ENCODE measurements at places on chromosomes 5 and 9.

DNA sequence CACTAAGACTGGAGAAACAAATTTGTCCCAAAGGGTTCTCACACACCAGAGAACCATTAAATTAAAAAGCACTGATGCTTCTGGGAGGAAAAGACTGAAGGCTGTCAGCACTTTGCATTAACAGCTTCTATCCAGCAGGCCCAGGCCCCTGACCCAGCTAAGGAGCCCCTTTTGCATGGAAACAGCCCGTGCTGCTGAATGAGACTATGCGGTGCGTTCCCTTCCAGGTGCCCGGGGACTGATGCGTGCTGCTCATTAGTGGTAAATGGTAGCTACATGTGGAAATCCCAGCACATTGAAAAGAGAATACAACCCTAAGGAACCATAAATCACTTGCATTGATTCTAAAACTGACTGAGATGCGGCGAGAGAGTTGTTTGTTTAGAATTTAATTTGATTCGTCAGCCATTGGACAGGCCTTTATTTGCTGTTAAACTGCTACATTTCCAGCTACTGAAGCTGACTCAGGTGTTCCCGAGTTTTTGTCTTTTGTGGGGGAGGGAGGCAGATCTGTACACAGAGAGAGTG is 351.0 kb upstream of the SLC24A2 start:
- DNase-seq = no peak

DNA sequence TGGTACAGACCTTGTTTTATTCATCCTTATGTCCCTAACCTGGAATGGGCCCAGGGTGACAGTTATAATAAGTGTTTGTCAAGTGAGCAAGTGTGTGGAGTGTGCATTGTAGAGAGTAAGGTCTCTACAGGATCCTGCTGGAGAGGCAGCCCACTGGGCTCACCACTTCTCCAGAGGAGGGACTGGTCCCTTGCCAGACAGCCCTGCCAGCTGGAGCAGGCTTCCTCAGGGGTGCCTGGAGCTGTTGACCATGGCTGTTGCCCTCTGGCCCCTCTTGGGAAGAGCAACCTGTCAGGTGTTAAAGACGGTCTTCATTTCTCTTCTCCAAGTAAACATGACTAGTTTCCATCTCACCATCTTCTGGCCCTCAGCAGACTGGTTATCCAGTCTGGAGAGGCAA is 20.0 kb downstream of the IRF1 start:
- no peak for DNase-seq

DNA sequence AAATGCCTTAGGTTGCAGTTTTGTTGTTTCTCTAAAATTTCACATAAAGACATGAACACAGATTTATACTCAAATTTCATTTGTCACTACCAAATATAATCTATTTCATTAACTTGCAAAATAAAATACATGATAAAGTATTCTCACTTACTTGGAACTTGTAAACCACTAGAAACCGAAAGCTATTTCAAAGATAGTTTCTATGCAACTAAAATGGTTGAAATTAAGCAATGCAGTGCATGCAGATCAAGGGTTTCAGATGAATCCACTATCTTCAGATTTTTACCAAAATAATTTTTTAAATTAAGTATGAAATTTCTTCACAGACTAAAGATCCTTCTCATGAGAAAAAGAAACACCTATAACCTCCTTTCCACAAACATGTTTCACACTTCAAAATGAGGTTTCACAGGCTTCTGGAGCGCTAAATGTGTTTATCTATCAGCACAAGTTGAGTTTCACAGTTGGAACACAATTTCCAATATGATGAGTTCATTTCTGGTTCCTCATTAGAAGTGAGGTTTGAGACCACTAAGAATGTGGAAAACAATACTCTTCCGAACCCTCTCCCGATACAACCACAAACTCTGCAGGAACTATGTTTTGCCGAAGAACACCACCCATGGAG is 63.9 kb downstream of the EPB41L4A start:
- DNase-seq = no peak

DNA sequence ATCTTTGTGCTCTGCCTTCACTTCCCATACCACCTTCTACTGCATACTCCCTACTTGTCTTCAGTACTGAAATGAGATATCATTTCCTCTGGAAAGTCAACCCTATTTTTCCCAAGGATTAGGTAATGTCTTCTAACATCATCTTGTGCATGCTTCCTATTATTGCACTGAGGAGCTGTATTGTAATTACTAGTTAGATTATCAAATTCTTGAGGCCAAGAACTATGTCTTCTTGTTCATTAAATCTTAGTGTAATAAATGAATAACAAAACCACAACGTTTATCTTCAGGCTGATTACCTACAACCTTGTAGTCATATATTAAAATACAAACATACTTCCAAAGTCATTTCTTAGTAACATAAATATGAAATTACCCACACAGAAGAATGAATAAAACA is 87.9 kb upstream of the POU5F2 start:
- no peak for DNase-seq

- no peak for DNase-seq
Observed at GRCh38 chr9:121133104-121133816, 58.5 kb downstream of the CNTRL start.

DNA sequence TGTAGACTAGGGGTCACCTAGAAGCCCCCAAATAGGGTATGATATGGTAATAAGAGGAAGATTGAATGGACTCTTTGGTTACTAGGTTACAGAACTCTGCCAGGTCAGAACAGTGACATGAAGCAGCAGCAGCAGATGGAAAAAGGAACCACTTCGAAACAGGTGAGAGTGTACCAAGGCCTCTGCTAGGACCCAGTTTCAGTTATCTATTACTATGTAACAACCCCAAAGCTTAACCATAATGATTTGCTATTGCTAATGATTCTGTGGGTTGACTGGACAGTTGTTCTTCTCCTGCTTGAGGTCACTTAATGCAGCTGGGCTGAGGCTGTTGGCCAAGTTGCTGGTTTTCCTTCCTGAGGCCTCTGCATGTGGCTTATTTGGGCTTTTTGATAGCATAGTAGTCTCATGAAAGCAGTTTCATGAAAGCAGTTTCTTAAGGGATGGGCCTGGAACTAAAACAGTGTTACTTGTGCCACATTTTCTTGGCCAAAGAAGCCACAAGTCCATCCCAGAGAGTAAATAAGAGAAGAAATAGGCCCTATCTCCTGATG is 17.6 kb downstream of the C9orf43 start:
- no peak for DNase-seq

DNA sequence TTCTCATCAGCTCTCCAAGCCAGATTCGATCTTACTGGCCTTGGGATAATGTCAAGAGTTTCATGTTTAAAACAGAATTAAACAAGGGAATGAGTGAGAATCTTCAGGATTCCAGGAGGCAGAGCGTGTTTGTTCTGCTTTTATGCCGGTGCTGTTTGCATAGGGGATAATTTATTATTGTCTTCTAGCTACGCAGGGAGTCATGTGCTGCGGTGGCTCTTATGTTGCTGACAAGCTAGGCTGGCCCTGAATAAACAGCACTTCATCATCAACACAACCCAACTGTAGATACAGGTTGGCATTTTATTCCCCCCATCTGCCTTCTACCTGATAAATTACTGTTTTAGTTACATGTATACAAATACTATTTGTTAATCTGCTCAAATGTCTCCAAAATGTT is 47.1 kb upstream of the PCA3 start:
- no peak for DNase-seq

DNA sequence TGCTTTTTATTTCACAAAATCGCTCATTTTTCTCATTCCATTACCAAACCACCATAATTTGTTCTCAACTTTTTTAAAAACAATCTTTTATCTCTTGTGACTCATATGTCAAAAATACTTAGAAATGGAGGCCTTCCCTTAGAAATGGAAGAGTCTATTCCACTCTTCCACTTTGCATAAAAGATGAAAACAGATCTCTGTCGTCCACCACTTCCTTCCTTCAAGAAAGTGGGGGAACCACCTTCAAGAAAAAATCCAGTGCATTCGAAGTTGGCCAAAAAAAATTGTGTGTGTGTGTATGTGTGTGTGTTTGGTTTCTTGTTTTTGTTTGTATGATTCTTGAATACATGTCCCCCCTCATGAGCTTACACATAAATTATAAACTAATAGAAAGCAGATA is 628.8 kb upstream of the DMAC1 start:
- DNase-seq = no peak

GRCh38 chr9:82668689-82669199 is 394.2 kb downstream of the RASEF start:
- no peak for DNase-seq

- DNase-seq = peak; percentile 86
Observed at GRCh38 chr9:98108531-98109031, 10.4 kb downstream of the TRIM14 start.

- no peak for DNase-seq
Observed at GRCh38 chr9:116800885-116801284, 113.8 kb downstream of the TRIM32 start.

- DNase-seq = no peak
Observed at GRCh38 chr5:124463851-124464250, 282.6 kb downstream of the ZNF608 start.

- DNase-seq = no peak
Observed at GRCh38 chr5:130724658-130725057, 440.4 kb downstream of the HINT1 start.

DNA sequence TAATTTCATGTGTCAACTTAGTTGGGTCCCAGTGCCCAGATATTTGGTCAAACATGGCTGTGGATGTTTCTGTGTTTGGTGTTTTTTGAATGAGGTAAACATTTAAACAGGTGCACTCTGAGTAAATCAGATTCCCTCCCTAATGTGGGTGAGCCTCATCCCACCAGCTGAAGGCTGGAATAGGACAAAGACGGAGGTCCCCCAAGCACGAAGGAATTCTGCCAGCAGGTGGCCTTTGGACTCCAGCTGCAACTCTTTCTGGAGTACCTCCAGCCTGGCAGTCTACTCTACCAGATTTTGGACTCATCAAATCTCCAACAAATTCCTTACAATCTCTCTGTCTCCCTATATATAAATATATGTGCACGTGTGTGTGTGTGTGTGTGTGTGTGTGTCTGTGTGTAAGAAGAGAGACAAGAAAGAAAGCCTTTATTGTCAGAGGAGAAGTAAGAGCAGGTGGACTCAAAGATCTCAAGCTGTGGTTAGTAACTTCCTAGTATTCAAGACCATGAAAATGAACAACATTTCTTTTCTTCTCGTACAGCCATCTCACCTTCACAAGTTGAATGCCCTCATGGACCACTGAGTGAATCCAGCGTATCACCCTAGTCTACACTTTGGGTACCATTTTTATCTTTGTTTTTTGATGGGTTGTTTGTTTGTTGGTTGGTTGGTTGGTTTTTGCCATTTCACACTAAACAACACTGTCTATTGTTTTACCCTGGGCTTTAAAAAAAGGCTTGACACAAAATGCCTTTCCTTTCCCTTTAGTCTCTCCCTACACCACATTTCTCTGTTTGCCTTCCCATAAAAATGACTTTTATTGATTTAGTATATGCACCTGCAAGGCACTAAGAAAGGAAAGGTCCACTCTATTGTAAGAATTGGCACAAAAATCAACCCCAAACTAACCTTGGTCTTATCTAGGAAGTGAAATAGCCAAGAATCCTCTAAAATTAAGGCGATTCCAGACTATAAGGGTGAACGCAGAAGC is 118.7 kb downstream of the TENT4A start:
- no peak for DNase-seq

- DNase-seq = peak; percentile 52
Observed at GRCh38 chr5:135208903-135209721, 175.1 kb upstream of the PITX1 start.

- no peak for DNase-seq
Observed at GRCh38 chr9:35422346-35422745, 67.6 kb upstream of the RUSC2 start.

GRCh38 chr5:10902145-10902544 is 141.1 kb upstream of the DAP start:
- peak; percentile 35 for DNase-seq

DNA sequence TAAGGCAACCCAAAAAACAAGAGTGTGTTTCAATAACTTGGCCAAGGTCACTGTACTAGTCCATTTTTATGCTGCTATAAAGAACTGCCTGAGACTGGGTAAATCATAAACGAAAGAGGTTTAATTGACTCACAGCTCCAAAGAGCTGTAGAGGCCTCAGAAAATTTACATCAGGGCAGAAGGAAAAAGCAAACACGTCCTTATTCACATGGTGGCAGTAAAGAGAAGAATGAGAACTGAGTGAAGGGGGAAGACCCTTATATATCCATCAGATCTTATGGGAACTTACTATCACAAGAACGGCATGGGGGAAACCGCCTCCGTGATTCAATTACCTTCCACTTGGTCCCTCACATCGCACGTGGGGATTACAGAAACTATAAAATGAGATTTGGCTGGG is 64.3 kb upstream of the CAMK4 start:
- DNase-seq = no peak

GRCh38 chr9:112819635-112820496 is 69.3 kb downstream of the SNX30 start:
- peak; percentile 55 for DNase-seq

DNA sequence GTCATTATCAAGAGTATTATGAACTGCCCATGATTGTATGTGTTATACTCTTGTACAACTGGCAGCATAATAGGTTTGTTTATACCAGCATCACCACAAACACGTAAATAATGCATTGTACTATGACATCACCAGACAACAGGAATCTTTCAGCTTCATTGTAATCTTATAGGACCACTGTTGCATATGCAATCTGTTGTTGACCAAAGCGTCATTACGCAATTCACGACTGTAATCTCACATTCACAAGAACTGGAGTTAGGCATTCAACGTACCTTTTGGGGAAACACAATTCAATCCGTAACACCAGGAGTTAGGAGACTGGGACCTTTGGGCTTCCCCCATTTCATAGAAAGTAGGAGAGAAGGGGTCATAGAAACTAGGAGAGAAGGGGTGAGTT is 20.4 kb upstream of the ARSI start:
- DNase-seq = no peak

GRCh38 chr5:100900142-100900795 is 2.8 kb downstream of the ST8SIA4 start:
- peak; percentile 89 for DNase-seq

- DNase-seq = no peak
Observed at GRCh38 chr5:151721812-151722391, 35.2 kb upstream of the SPARC start.

- DNase-seq = no peak
Observed at GRCh38 chr9:99964336-99964735, 57.9 kb downstream of the STX17 start.

GRCh38 chr9:23557689-23558088 is 268.4 kb downstream of the ELAVL2 start:
- DNase-seq = no peak

- no peak for DNase-seq
Observed at GRCh38 chr5:23930985-23931384, 423.6 kb downstream of the PRDM9 start.

- DNase-seq = no peak
Observed at GRCh38 chr5:116382874-116383266, 191.8 kb downstream of the SEMA6A start.

GRCh38 chr5:35294976-35295375 is 64.7 kb upstream of the PRLR start:
- DNase-seq = no peak

DNA sequence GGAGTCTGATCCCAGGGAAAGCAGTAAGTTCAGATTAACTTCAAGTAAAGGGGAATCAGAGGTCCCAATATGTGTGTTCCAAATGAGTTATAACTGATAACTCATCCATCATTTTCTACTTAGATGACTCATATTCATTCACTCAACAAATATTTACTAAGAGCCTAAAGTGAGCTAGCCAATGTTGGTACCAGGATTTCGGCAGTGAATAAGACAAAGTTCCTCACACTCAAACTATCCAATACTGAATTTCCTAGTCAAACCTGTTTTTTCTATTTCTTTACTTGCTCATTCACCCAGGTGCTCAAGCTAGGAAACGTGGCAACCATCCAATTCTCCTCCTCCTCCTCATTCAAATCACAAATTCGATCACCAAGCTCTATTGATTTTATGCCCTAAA is 25.8 kb downstream of the FBXW2 start:
- DNase-seq = no peak
